ENCODE measurements at places on chromosomes 4 and X.
A peak's percentile ranks its signal among the peaks of the same experiment; 100 is the strongest.

GRCh38 chr4:83387476-83388312 lies 53.0 kb upstream of the HPSE start:
- DNase-seq: no peak

DNA sequence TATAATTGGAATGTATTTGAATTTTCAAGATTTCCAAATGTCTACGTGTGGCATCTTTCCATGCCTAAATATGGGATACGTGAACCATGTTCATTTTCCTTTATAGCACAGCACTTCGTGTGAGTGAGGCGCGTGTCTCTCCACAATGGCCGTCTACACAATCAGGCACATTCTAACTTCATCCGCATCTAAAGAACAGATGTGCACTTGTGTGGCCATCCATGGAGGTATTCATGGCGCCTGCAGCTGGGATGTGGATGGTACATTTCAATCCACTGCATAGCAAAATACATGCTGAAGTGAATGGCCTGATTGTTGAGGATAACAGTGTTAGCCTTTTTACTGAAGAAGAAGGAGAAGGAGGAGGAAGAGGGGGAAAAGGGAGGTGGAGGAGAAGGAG lies 34.5 kb upstream of the TRIM2 start:
- DNase-seq: no peak

GRCh38 chrX:115561605-115562479 lies 868 bp downstream of the PLS3 start:
- DNase-seq: peak; percentile 62

DNA sequence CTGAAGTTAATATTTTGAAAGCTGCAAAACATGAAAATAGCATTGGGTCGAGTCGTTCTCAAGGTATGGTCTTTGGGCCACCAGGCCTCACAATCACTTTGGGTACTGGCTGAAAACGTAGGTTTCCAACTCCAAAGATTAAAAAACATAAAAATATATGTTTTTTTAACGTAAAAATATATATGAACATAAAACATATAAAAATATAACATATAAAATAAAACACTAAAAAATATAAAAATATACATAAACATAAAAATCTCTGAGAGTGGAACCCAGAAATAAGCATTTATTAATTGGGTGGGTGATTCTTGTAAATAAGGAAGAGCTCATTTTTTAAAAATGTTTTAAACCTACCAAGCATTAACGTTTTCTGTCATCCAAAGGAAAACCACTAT lies 666 bp upstream of the PDS5A start:
- DNase-seq: no peak

DNA sequence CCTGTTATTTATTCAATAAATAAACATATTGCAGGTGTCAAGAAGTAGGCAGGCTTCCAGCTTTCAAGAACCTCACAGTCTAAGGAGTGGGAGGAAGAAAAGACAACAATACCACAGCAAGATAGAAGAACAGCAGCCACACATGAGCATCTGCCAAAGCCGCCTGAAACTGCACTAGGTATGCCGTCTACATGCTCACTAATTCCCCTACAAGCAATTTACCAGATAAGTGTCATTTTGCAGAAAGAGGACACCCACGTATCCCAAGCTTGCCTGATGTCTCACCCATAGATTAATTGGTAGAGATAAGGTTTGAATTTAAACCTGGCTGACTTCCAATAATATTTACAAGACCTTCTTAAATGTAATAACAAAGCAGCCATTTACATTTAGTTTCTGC lies 439.4 kb upstream of the CPEB2 start:
- no peak for DNase-seq

DNA sequence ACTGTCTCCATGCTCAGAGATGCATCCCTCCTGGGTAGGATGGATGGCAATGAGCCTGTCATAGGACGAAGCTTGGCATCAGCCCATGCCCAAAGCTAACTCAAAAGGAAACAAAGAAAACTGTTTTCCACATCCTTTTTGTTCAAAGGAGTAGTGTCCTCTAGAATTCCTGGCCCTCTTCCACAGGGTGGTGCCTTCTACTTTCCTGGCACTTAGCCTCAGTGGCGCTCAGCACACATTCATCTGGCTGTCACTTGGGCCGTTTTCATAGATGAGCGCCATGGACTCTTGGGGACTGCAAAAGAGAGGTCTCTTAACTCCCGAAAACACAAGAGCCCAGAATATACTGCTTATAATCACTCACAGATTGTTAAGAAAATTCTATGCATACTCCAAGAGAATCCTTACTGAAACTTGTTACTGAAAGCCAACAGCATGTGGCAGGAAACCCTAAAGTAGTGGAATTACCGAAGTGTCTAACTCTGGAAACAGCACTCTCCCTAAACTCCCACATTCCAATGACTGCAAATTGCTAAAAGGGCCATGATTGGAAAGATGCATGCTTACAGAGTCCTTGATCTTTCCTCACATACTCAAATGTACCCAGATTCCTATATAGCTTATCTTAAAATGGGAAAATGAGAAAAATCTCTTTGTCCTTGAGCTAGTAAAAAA lies 110.0 kb downstream of the HS6ST2 start:
- no peak for DNase-seq

DNA sequence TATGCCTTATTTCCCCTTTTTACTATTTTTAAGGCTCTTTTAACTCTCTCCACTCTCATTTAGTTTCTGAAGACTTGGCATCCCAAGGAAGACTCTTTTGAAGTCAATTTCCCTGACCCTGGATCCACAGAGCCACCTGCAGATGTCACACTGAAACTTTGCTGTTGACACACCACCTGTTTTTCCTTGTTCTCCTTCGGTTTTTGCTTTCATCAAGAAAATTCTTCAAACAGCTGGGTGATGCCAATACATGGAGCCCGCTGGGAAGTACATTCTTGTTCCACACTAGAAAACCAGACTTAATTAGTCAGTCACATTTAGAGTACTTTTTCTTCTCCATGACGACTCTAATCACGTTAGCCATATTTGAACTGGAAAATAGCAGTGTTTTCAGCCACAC lies 293.9 kb downstream of the PDGFC start:
- no peak for DNase-seq

DNA sequence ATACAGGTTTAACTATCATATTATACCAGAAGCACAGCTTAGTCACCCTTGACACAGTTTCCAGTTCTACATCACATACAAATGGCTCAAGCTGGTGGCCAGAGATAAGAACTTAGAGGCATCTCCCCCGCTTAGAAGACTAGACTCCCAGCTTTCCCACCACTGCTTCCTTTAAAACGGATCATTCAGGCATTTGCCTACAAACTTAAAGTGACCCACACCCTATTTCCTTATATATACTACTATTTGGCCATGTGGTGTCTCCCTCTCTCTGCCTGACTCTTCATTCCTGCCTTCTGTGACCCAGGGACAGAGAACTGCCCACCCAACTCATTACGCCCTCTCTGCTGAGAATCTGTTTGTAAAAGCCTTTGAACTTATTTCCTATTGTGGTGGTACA lies 781.2 kb upstream of the DIAPH2 start:
- no peak for DNase-seq

DNA sequence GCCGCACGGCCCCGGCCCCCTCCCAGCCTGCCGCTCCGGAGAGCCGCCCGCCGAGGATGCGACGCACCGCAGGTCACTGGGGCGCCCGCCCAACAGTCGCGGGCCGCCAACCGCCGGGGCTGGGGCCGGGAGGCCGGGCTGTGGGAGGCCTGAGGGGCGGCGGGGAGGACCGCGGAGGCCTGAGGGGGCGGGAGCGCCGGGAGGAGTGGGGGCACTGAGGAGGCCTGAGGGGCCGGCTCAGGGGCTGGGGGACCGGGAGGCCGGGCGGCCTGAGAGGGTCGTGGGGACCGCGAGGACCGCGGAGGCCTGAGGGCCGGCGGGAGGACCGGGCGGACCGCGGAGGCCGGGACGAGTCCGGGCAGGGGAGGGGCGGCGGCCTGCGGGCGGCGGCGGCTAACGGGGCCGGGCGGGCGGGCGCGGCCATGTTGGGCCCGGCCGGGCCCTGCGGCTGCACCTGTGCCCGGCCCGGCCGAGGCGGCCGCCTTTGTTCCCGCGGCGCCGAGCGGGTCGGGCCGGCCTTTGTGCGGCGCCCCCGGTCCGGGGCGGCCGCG lies 353 bp downstream of the NSD2 start:
- DNase-seq: peak; percentile 31

- DNase-seq: no peak
Observed at GRCh38 chr4:176186067-176186466, 9.3 kb downstream of the SPATA4 start.

DNA sequence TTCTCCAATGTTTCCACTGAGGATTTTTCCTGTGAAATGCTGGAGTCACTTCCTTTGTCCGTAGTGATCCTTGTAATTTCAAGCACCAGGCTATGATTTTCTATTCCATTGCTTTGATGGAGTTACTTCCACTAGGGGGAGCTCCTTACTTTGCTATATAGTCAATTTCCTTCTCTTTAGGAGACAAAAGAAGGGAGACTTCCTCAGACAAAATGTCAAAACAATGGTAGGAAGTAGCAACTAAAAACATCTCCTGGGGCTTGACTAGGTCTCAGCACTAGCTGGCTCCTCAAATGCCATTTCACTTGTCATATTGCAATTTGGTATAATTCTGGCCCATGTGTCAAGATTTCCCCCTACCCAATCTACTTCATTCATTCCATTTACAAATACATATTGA lies 24.1 kb downstream of the ZCCHC12 start:
- DNase-seq: peak; percentile 55

GRCh38 chrX:87687703-87688102 lies 170.1 kb downstream of the KLHL4 start:
- no peak for DNase-seq

DNA sequence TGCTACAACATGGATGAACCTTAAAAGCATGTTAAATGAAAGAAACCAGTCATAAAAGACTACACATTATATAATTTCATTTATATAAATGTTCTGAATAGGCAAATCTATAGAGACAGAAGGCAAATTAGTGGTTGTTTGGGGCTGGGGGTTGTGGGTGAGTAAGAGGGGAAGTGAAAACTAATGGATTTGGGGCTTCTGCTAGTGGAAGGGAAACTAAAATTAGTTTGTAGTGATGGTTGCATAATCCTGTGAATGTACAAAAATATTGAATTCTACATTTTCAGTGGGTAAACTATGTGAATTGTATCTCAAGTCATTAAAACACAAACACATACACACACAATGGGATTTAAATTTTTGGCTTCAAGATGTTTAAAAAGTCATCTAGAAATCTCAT lies 25.4 kb upstream of the LIMCH1 start:
- DNase-seq: no peak

DNA sequence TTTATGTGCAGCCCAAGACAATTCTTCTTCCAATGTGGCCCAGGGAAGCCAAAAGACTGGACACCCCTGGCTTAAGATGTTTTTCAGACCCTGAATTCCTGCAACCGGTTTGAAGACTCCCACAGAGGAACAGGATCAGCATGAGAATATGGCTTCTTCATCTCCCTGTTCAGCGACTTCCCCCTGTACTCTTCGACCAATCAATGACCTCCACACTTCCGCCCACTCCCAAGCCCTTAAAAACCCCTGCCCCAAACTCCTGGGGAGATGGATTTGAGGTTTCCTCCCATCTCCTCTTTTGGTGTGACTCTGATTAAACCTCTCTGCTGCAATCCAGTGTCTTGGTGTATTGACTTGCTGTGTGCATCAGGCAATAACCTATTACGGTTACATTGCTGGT lies 344.4 kb downstream of the NR3C2 start:
- DNase-seq: no peak

DNA sequence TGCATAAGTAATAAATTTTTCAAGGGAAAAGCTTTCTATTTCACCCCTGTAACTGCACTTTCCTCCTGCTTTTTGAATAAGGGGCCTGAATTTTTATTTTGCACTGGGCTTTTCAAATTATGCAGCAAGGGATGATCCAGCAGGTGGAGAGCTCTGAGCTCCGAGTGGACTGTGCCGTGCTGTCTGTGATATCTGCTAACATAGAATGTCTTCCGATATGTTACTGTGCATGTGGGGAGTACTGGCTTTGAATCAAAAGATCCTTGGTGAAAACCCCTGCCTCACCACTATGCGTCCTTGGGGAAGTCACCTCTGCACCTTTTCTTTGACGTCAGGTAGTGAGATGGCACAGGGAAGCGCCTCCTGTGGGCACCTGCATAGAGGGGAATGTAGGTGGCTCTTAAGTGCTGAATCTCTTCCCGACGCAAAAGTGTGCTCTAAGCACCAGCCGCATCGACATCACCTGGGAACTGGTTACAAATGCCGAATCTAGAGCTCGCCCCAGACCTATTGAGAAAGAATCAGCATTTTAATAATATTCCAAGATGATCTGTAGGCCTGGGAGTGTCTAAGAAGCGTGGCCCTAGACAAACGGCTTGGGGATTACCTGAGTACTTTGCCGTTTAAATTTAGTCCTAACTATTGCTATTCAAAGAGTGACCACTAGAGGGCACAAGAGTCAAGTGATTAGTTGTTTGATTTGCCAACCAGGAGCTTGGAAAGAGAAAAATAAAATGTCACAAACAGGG lies 19.2 kb upstream of the WFS1 start:
- DNase-seq: peak; percentile 62

- no peak for DNase-seq
Observed at GRCh38 chrX:40933706-40934425, 151.4 kb upstream of the USP9X start.

DNA sequence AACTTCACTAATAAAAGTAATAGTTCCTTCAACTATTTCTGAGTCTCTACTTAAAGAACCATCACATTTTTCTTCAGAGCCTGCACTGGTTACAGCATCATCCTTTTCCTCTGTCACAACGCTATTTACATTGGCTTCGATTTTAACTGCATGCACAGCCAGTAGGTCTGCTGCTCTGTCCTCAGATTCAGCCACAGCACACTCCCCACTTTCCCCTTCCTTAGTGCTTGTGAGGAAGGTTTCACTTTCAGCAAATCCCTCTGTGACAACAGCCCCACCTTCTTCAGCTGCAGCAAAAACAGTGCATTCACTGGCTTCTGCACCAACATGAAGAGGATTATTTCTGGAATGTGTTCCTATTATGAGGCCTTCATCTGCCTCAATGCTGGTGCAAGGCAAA lies 25.7 kb downstream of the BOD1L1 start:
- no peak for DNase-seq

DNA sequence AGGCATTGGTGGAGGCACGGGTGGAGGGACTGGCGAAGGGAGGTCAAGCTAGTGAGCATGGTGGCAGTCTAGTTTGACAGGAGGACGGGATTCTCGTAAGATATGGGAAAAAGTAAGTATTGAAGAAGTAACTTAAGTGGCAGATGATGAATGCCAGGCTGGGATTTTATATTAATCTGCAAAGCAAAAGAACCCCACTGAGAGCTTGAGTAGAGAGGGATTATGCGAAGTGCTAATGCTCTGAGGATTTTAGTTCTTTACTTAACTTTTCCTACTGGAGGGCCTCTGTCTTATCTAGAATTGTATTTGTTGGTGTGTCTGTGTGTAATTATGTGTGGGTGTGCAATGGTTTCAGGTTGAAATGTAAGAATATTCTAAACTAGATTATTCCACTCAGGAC lies 327.9 kb downstream of the FAT4 start:
- DNase-seq: no peak

DNA sequence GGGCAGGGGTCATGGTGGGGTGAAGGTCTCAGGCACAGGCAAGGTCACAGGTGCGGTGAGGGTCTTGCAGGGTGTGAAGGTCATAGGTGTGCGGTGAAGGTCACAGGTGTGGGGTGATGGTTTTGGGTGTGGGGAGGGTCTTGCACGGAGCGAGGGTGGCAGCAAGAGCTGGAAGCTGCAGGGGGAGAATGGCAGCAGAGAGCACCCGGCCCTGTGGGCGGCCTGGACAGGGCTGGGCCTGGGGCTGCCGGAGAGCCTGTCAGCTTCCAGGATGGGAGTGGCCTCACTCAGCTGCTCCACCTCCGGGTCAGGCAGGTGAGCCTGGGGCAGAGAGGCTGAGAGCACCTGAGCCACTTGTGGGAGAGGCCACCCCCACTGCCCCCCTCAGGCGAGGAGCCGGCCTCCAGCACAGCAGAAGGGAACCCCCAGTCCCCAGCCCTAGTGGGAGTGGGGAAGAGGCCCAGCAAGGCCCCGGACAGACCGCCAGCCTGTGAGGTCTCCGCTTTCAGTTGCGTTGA lies 1.5 kb downstream of the MSANTD1 start:
- DNase-seq: no peak

Measured in SW480 (cell line).